Stimulated activated CD8-positive, alpha-beta memory T cell treated with anti-CD3 and anti-CD28 coated beads, Interleukin-7, amount 100 ng/mL, for 1 hour (primary cell): ENCODE measurements at places on chromosomes 11 and 22.

DNA sequence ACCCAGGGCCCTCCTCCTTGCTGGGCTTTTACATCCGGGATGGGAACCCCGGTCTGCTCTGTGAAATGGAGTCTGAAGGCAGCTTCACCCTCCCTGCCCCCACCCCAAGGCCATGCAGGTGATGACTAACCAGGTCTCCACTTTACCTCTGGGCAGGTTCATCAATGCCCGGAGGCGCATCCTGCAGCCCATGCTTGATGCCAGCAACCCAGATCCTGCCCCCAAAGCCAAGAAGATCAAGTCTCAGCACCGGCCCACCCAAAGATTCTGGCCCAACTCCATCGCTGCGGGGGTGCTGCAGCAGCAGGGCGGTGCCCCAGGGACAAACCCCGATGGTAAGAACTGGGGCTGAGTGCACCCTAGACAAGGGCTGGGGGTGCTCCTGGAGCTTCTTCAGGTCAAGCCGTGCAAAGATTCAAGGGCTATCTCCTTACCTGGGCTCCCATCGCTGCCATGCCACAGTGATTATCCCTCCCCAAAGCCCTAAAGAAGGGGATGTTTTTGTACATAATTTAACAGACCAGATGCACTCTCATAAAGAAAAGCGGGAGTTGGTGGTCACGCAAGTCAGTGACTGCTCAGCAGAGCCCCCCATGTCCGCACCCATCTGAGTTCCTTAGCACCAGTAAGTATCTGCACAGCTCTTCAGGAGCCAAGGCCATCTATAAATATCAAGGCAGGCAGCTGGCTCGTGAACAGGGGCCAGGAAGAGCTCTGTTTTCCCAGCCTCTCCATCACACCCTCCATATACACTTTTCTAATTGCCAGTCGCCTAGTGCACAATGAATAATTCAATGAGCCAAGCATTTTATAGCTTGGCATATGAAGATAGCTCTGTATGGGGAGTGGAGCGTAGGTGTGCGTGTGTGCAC lies 66.0 kb downstream of the FEZ1 start:
- no peak for DNase-seq

DNA sequence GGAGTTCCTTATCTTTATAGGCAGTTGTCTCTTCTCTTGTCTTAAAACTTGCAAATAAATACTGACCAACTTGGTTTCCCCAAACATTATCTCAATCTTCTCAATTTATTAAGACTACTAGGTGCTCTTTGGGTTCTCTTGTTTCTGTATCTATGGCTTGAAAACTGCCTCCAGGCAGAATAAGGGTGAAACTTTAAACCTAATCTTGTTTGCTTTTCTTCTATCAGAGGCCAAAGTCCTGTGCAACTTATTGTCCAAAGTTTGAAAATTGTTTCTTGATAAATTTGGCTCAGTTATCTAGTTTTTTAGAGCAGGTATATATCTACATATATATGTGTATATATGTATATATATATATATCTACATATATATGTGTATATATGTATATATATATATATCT lies 110.1 kb upstream of the ANO5 start:
- no peak for DNase-seq

- no peak for DNase-seq
Measured at GRCh38 chr11:78870655-78871054, 296.0 kb upstream of the NARS2 start.

GRCh38 chr11:109696191-109696897 lies 274.4 kb downstream of the C11orf87 start:
- DNase-seq, result no peak

DNA sequence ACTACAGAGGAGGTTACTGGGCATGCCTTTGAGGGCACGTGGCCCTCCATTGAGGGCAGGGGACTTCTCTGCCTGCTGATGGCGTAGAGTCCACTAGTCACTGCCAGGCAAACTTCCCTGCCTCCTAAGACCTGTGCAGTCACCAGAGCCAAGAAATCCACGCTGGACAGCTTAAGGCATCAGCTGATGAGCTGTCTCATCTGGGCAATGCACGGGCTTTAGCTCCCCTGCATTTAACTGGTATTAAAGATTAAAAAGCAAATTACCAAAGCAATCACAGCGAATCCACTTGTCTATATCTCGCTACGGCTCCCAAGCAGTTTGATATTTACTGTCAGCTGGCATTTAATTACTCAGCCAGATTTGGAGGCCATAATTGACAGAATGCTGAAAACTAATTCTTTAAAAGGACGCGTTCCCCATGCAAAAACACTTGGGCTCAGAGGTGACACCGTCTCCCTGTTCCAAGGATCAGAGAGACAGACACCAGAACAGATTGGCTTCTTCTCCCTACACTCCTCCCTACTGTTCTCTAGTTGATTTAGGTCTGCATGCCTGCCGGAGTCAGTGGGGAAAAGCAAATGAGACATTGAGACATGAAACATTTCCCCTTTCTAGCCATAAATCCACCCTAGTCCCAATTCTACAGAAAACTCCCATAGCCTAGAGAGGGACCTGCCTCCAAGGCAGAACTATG lies 68.5 kb downstream of the SPATA19 start:
- DNase-seq, result no peak

- DNase-seq, result no peak
Measured at GRCh38 chr11:83540112-83540675, 254.0 kb upstream of the CCDC90B start.

- DNase-seq, result no peak
Measured at GRCh38 chr11:117281869-117282268, 9.3 kb upstream of the BACE1-AS start.

DNA sequence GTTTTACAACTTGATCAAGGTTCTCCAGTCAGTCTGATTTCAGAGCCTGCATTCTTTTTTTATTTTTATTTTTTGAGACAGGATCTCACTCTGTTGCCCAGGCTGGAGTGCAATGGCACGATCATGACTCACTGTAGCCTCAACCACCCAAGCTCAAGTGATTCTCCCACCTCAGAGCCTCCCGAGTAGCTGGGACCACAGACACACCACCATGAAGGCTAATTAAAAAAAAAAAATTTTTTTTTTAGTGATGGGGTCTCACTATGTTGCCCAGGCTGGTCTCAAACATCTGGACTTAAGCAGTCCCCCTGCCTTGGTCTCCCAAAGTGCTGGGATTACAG lies 117.2 kb upstream of the NAV2 start:
- no peak for DNase-seq

DNA sequence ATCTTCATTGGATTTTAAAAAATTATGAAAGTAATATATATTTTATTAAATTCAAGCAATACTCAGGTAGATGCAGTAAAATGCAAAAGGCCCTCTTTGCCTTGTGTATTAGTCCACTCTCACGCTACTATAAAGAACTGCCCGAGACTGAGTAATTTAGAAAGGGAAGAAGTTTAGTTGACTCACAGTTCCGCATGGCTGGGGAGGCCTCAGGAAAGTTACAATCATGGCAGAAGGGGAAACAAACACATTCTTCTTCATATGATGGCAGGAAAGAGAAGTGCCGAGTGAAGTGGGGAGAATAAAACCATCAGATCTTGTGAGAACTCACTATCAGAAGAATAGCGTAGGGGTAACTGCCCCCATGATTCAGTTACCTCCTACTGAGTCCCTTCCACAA lies 130.8 kb downstream of the HIPK3 start:
- DNase-seq, result no peak

DNA sequence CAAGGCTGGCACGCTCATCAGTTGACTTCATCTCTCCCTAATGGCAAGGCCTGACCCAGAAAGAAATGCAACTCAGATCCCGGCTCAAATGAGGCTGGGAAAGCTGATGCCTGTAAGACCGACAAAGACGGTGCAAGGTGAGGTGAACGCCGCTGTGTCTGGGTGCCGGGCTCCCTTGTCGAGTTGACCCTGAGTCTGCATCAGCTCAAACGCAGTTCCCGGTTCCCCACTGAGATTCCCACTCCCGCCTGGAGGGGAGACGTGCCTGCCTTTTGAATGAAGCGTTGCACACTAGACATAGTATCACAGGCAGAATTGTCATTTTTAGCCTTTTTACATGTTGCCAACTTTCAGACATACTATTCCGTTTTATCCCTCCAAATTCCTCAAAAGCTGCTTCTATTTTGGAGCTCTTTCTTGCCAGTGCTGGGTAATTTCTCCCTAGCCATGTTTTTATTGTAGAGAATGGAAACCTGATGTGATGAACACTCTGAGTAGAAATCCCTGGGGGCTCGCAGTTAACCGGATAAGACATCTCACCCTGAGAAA lies 831 bp upstream of the TP53AIP1 start:
- no peak for DNase-seq

GRCh38 chr11:223026-223789 lies 12.9 kb downstream of the SIRT3 start:
- DNase-seq, result no peak

GRCh38 chr11:5383576-5383975 lies at the start of gene OR51M1:
Gene OR51M1 (plus strand): TSS chr11:5383812. CDS start chr11:5389399, 5,587 bp downstream.
- DNase-seq, result no peak

DNA sequence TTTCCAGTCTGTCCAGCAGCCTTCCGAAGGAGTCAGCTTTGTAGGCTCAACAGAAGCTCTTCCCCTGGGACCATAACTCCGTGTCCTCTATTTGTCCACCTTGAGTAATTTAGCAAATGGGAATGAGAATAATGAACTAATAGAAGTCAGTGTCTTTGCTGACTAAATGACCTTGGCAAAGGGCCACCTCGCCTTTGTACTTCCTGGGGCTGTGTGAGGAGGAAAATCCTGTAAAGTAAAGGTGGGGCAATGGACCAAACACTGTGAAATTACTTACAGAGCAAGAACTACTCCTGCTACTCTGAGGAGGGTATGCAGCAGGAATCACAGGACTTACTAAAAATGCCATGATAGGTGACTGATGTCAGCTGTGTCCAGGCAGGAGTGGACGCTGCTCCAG lies 36.2 kb upstream of the CSNK2A3 start:
- DNase-seq, result no peak

DNA sequence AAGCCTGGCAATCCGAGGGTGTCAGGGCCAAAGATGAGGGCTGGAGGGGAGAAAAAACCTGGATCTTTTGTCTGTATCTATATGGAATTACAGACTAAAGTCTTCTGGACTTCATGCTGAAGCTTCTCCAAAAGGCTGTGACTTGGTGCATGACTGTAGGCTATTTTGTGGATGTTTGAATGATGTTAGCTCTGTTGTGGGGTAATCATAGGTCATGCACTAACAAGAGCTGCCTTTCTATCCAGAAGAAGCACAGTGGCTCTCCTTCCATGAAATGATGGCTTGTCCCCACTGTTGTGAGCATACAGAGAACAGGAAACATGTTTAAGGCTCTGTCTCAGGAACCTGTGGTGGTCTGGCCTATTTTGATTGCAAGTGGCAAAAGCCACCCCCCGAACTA lies 263.3 kb upstream of the PLET1 start:
- no peak for DNase-seq

GRCh38 chr22:29780748-29781676 lies 13.8 kb downstream of the UQCR10 start:
- no peak for DNase-seq
